Panc1 (cell line): ENCODE measurements at places on chromosomes 13 and 19.
A peak's percentile ranks its signal among the peaks of the same experiment; 100 is the strongest.

GRCh38 chr13:83935566-83935965, 53.3 kb upstream of the SLITRK1 start:
- DNase-seq: no peak
- H3K4me1 ChIP-seq: no peaks in the 10 kb centered on the region
- no peak overlapping the region for H3K4me3 ChIP-seq
- no peaks in the 10 kb centered on the region for H3K27me3 ChIP-seq
- H3K36me3 ChIP-seq: no peaks in the 10 kb centered on the region
- H3K27ac ChIP-seq: no peak overlapping the region

DNA sequence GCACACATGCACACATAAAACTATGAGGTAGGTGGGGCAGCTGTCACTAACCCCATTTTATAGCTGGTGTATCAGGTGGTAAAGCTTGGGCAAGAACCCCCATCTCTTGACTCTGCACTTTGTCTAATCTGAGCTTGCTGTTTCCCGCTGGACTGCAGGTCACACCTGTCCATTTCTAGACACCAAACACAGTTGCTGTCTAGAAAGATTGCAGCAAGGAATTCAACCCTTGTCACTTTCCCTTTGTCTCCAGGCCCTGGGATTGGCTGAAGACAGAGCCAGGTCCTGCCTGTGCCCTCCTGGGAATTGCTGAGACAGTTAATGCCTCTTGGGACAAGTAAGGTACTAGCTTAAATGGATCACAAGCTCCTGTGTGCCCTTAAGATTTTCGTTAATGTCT, 83.8 kb downstream of the RNASEH2B start:
- no peak for DNase-seq
- H3K27me3 ChIP-seq: no peaks in the 10 kb centered on the region
- H3K27ac ChIP-seq: no peak overlapping the region
- no peaks in the 10 kb centered on the region for H3K36me3 ChIP-seq
- no peak overlapping the region for H3K4me3 ChIP-seq

DNA sequence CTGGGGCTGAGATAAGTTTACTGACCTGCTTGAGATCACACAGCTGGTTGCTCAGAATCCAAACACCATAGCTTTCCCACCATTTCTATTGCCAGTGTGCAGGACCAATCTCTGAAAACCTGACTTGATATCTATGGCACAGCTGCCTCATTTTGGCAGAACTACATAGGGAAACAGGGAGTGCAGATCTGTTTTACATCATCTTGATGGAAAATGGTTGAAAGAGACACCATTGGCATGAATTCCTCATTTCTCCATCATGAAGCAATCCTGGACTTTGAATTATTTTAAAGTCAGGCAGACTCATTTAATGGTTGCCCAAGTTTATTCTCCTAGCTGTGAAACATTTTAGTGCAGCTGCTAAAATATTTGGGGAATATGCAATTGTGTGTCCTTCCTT, 1628.2 kb upstream of the SLC10A2 start:
- no peak for DNase-seq
- no peaks in the 10 kb centered on the region for H3K4me1 ChIP-seq
- no peak overlapping the region for H3K27ac ChIP-seq
- no peak overlapping the region for H3K4me3 ChIP-seq
- no peaks in the 10 kb centered on the region for H3K36me3 ChIP-seq

DNA sequence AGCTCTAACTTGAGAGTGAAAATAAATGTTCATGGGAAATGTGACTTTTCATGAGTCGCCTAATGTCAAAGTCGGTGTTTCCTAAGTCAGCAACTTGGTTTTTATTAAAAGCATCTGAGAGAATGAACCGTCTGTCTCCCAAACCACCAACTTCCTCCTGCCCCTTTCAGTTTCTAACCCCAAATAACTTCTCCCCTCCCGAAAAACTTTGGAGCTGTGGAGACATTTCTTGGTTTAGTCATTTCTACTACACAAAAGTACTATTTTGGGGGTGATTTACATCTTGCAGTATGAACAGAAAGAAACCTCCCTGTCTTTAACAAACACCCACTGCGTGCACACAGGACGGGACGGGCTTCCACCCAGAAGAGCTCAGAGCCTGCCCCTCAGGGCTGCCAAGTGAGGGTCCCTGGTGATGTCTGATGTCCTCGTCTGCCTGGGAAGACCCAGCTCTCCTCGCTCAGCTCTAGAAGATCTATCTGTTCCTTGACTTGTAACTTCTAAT, 65.0 kb downstream of the RASA3 start:
- no peaks in the 10 kb centered on the region for H3K27me3 ChIP-seq
- DNase-seq: no peak
- peak overlapping the region; percentile 98 for H3K27ac ChIP-seq

DNA sequence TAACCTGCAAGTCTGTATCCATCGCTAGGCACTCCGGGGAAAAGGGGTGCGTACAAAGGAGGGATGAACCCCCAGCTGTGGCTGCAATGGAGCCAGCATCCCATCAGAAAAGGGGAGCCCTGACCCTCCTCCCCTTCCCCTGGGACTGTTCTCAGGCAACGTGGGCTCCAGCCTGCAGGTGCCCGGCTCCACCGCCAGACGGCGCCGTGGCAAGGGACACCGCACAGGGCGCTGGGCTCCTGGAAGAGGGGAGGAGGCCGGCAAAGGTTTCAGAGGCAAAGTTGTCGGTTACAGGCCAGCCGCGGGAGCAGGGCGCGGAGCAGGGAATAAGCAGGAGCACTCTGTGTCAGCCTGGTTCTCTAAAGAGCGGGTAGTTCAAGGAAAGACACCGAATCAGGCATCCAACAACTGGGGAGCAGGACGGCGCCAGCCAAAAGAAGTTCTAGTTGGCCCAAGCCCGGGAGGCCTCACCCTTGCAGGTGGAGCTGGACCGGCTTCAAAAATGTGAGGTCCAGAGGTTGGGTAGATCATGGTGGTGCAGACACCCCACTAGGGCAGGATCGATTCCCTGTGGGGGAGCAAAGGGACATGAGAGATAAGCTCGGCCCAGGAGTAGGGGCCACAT, 53.0 kb upstream of the ATP12A start:
- H3K36me3 ChIP-seq: no peaks in the 10 kb centered on the region
- DNase-seq: no peak
- no peaks in the 10 kb centered on the region for H3K27me3 ChIP-seq
- no peak overlapping the region for H3K27ac ChIP-seq
- H3K4me1 ChIP-seq: no peaks in the 10 kb centered on the region
